ENCODE measurements at places on chromosomes 16 and 17.

- peak; percentile 85 for DNase-seq
These were observed at the start of gene ZNF629 for GRCh38 chr16:30786936-30787612. ZNF629 (minus strand) TSS chr16:30787205; CDS start chr16:30784482, 2,723 bp downstream.

DNA sequence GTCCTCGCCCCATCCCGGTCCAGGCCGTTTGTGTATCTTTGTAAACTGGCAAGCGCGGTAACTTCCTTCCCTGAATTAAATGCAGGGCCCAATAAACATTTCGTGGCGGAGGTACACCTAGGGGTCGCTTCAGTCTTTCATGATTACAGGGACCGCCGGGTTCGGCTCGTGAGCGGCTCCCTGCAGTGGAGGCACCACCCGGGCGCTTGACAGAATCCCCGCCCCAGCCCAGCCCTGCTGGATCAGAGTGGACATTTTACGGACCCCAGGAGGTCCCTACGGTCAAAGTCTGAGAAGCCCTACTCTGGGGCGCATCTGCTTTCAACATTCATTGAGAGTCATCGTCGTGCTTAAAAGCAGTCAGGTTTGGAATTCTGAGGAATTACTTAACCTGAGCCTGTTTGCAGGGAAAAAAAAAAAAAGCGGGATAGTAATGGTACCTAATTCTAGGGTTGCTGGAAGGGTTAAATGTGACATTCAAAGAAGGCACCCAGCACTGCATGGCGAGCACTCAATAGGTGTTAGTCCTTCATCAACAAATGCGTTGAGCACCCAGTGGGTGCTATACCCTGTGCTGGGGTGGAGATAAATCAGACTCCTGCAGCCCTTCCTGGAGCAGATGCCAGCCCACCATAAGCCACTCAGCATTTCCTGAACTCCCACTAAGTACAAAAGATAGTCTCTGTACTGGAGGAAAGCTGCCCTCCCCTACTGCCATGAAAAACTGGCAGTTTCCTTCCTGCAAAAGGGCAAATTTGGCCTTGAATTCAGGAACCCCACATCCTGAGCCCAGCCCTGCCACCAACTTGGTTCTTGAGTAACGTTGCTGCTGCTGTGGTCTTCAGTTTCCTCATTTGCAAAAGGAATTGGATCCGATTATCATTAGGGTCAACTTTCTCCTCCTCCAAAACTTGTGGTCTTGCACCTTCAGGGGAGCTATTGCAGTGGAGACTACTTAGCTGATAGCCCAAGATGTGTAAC is 658 bp upstream of the DUSP3 start:
- DNase-seq: peak; percentile 62

DNA sequence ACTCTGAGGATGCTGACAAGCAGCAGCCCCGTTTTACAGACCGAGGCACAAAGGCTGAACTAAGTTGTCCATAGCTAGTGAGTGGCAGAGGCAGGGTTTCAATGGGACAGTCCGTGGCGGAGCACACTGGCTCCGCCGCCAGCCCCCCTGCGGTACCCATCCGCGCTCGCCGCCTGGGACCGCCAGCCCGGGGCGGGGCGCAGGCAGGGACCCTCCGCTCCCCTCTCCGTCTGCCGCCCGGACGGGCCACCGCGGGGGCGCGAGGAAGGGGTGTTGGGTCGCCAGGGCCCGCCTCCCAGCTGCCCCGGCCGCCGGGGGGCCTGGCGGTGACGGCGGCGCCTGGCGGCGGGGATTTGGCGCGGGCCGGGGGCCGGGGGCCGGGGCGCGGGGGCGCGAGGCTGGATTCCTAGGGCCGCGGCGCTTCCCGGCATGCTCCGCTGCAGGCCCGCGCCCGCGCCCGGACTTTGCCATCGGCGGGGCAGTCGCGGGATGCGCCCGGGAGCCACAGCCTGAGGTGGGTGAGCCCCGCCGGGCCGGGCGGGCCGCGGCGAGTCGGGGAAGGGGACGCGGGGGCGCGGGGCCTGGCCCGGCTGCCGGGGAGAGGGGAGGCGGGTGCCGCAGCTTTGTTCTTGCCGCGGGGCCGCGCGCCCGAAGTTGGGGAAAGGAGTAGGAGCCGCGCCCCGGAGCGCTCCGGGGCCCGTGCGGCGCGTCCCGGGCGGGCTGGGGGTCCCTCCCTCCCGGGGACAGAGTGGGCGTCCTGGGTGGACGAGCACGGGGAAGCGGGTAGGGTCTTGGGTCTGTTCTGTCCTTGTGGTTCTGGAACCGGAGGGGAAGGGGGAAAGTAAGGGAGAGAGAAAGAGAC is at the start of gene TMEM98:
Gene TMEM98, plus strand, starts transcription at position 430 of the 862 bp plus-strand sequence. CDS start 3,376 bp downstream, outside the sequence.
- no peak for DNase-seq

- DNase-seq: peak; percentile 98
These were observed 2.4 kb upstream of the ENPP7 start for GRCh38 chr17:79728169-79728907.

- no peak for DNase-seq
These were observed 957 bp downstream of the VPS25 start for GRCh38 chr17:42774066-42774745.

DNA sequence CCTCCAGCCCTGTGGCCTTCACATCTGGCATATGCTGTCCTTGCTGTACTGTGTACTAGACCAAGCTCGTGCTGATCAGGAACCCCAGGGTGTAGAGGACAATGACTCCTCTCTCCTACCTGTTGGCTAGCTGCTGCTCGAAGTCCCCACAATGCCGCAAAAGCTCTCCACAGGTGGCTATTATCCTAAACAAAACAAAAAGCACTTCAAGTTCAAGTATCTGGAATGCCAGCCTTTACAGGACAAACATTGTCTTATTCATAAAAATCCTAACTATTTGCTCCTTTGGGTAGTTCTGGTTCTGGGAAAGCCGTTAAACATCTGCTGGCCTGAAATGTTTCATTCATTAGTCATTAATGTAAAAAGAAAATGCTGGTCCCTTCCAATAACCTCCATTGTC is 42.8 kb downstream of the COG7 start:
- DNase-seq: no peak

DNA sequence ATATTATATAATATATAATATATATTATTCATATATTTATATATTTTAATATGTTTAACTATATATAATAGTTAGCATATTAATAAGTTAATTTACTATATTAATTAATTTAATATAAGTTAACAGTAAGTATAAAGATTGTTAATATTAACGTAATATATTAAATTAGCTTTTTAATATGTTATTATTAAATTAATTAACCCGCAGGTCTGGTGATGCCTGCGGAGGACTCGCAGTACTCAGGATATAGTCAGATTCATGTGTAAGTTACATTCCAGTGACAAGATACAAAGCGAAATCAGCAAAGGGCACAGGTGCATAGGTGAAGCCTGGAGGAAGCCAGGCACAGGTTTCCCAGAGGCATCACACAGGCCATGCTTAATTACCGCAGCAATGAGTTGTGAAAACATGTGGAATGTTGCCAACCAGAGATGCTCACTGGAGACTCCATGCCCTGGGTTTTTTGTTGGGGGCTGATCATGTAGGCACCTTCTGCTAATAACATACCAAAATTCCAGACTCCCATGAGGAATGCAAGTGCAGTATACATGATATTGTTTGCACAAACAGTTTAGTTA is 130.4 kb upstream of the MPHOSPH6 start:
- DNase-seq: no peak

GRCh38 chr17:1182811-1183170 is 3.0 kb upstream of the ABR start:
- peak; percentile 56 for DNase-seq

GRCh38 chr16:79599256-79599836 is 1.2 kb downstream of the MAF start:
- peak; percentile 49 for DNase-seq

- peak; percentile 43 for DNase-seq
These were observed 17.7 kb downstream of the SLC38A10 start for GRCh38 chr17:81277421-81277820.

GRCh38 chr17:59893676-59894100 is 767 bp downstream of the RPS6KB1 start:
- peak; percentile 23 for DNase-seq

- DNase-seq: peak; percentile 94
These were observed 37.9 kb upstream of the NDRG4 start for GRCh38 chr16:58462089-58462488.

- no peak for DNase-seq
These were observed 65.6 kb upstream of the SREBF1 start for GRCh38 chr17:17902376-17902775.

DNA sequence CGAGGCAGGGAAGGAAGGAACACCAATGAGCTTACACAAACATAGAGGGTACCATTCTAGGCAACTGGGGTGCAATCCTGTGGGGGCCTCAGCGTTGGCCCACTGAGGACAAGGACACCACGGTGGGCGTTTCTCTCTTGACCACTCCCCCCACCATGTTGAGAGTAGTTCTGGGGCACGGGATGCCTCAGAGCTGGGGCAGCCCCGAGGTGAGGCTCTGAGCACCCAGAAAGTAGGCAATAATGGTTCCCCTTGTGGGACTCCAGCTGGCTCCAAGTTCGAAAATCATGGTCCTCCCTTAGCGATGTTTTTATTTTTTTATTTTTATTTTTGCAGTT is 5.1 kb downstream of the PRSS21 start:
- DNase-seq: no peak

- DNase-seq: no peak
These were observed 6.1 kb downstream of the MT1H start for GRCh38 chr16:56675685-56676210.

GRCh38 chr16:11139326-11140097 is 116.5 kb downstream of the SOCS1 start:
- DNase-seq: no peak

DNA sequence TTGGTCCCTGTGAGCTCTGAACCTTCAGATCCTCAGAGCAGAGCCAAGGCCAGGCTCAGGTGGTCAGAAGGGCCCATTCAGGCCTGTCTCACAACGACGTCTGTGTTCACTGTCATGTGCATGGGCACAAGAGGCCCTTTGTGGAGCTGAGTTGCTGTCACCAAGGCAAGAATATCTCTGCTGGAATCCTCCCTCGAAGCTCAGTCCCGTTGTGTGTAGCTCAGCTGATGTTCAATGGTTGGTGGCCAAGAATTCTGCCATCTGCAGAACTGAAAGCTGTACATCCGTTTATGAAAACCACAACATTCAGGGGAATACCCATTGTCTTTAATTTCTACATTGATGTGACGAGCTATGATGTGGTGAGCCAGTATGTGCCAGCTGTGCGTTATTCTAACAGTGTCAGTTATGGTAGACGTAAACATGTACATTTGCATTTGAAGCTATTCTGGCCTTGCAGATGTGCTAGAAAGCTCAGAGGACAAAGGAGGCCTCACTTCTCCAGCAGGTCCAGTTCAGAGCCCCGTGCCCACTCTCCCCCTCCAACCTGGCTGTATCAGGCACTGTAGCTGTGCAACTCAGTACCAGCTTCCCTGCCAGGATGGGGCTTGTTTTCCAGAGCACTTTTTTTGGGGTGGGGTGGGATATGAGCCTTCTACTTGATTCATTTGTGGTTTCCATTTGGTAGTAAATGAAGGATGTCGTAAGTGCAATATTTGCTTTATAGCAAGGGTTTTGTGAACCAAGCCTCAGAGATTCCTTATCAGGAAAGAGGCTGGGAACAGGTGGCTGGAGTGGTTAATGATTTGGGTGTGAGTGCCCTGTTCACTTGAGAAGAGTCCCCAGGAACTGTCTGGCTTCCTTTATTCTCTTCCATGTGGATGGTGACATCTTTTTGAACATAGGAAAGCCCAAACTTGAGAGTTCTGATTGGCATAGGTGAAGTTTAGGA is 56.1 kb downstream of the B9D1 start:
- no peak for DNase-seq

- DNase-seq: no peak
These were observed 100.9 kb downstream of the TOX3 start for GRCh38 chr16:52446080-52446479.

GRCh38 chr17:51029568-51030463 is 90.9 kb downstream of the SPAG9 start:
- DNase-seq: no peak
